ENCODE measurements at places on chromosomes 6 and 20.
A peak's percentile ranks its signal among the peaks of the same experiment; 100 is the strongest.

GRCh38 chr20:34403063-34403827, 40.2 kb downstream of the ITCH start:
- no peak for DNase-seq

- no peak for DNase-seq
These were observed 11.5 kb upstream of the RPS6KA2 start for GRCh38 chr6:166638573-166638964.

DNA sequence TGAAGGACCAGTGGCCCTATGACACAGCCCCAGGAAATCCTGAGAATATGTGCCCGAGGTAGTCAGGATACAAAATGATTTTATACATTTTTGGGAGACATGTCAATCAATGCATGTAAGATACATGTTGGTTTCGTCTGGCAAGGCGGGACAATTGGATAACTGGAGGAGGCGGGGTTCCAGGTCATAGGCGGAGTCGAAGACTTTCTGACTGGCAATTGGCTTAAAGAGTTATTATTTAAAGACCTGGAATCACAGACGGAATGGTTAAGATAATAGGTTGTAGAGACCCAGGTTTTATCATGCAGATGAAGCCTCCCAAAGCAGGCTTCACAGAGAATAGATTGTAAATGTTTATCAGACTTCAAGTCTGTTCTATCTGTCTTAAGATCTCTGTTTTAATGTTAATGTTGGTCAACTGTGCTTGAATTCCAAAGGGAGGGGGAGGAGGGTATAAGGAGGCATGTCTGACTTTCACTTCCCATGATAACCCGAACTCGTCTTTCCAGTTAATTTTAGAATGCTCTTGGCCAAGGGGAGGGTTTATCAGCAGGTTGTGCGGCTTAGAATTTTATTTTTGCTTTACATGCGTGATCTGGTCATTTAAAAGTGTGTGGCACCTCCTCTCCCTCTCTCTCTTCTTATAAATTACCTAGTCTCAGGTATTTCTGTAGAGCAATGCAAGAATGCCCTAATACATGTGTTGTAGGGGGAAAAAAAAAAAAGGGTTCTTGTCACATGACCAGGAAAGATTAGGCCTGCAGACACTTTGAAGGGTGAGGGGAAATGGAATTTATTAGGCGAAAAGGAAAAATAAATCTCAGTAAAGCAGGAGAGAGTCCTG, 230.7 kb downstream of the NFATC2 start:
- peak; percentile 48 for DNase-seq

DNA sequence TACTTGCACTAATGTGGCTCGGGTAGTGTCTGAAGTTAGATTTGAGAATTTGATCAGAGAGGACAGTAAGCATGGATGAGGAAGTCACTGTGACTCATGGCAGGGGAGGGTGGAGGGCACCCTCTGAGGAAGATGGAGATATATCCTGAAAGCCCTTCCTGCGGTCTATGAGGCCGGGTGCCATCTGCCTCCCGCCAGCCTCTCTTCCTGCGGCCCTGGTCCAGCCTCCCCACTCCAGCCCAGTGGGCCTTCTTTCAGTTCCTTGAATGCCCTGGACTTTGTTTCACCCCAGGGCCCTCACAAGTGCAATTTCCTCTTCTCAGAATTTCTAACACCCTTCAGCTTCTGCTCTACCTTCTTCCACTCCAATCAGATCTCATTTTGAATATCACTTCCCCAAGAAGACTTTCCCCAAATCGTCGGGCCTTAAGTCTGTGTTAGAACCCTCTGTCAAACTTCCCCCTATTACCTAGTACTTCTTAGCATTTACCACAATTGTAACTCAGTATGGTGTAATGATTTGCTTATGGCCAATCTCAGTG, 20.2 kb upstream of the TNFAIP3 start:
- DNase-seq = no peak

- no peak for DNase-seq
These were observed 200.3 kb upstream of the FAM83B start for GRCh38 chr6:54646069-54646950.

- DNase-seq = no peak
These were observed 40.9 kb upstream of the PKIB start for GRCh38 chr6:122569230-122569771.

GRCh38 chr6:107323133-107323785, 136.1 kb downstream of the PDSS2 start:
- DNase-seq = no peak

GRCh38 chr6:134031696-134032255, 20.6 kb downstream of the SLC2A12 start:
- peak; percentile 24 for DNase-seq

GRCh38 chr6:170018422-170018935, 267.1 kb downstream of the ERMARD start:
- no peak for DNase-seq

- no peak for DNase-seq
These were observed 111.8 kb downstream of the PERP start for GRCh38 chr6:137995371-137995770.

Data from hepatic stellate cell (primary cell).